ENCODE measurements at places on chromosomes 3 and 15. TPM values are rescaled to one million over a fixed set of nuclear protein-coding genes. Genes with fewer than 3 reads are reported as not detected.

Gene CAMK2N2
- total RNA-seq: 16.9 TPM

Gene IMPG2
- total RNA-seq: 0.08 TPM

DNA sequence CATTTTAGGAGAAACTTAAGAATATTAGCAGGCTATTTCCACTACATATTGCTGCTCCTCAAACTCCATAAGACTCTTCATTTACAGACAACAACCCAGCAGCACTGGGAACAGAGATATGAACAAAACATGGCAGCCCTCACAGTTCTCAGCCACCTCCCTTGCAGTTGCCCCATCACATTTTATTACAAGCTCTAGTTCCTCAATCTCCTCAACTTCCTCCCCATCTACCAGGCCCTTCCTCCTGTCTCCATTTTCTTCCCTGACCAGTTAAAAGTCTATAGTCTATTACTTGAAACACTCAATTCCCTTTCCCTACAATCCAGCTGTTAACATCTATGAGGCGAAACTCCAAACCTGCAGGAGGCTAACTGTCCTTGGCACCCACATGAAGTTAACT lies 412.5 kb downstream of the TBC1D5 start:
- no peak for DNase-seq

DNA sequence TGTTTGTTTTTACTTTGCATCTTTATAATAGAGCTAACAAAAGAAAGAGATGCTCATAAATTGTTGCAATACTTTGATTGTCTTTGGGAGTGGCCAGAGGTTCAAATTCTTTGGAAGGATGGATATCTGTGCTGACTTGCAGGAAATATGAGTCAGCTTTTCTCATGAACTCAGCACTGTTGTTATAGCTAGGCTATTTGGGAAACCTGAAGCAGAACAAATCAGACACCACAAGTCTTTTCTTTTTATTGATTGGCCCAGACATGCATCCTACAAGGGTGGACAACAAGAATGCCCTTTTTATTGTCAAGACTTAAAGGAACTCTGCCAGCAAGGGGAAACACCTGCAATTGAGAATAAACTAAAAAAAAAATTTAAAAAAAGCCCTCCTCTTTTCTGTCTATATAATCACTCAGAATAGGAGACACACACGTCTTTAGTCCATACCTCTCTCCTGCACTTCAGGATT lies 4.6 kb upstream of the DENND4A start:
- DNase-seq: no peak

- no peak for DNase-seq
Measured at GRCh38 chr15:78301828-78302227, 2.4 kb upstream of the SKIC8 start.

Data from H1 (cell line).